ENCODE measurements at places on chromosomes 4 and X. TPM values are rescaled to one million over a fixed set of nuclear protein-coding genes. Genes with fewer than 3 reads are reported as not detected.

The ZCCHC18 gene
- 2.0 TPM for total RNA-seq

The SLC4A4 gene
- total RNA-seq, result 3.7 TPM

The TRIM75 gene
- total RNA-seq, result not detected

The HTR2C gene
- total RNA-seq, result 0.66 TPM

The C4orf36 gene
- 0.66 TPM for total RNA-seq

The TREX2 gene
- 3.5 TPM for total RNA-seq

The PPP1R2C gene
- not detected for total RNA-seq

The RENBP gene
- total RNA-seq, result 13.7 TPM

The NAP1L3 gene
- 3.3 TPM for total RNA-seq

The MSANTD1 gene
- 2.0 TPM for total RNA-seq

The BEX5 gene
- 3.9 TPM for total RNA-seq

The SLC10A7 gene
- 9.8 TPM for total RNA-seq

The TRMT10A gene
- 2.9 TPM for total RNA-seq

The SHROOM2 gene
- 3.7 TPM for total RNA-seq

The SLC9B1 gene
- total RNA-seq, result 4.2 TPM

The PPARGC1A gene
- 5.9 TPM for total RNA-seq

The SLC7A11 gene
- 0.22 TPM for total RNA-seq

The MAGEB1 gene
- total RNA-seq, result not detected

The PWWP3B gene
- total RNA-seq, result 16.0 TPM

The PTPN13 gene
- 88.3 TPM for total RNA-seq

The SLC34A2 gene
- total RNA-seq, result not detected

The TRO gene
- 14.4 TPM for total RNA-seq

The SEC31A gene
- total RNA-seq, result 174 TPM

The ITIH6 gene
- total RNA-seq, result not detected

The FAT4 gene
- total RNA-seq, result 22.7 TPM

The IGSF1 gene
- 10.8 TPM for total RNA-seq

The ALAS2 gene
- 0.30 TPM for total RNA-seq

The TLR3 gene
- total RNA-seq, result 3.9 TPM

The DCUN1D4 gene
- total RNA-seq, result 80.4 TPM

The GAGE2A gene
- total RNA-seq, result not detected

The ETDA gene
- not detected for total RNA-seq

The GPR173 gene
- total RNA-seq, result 5.4 TPM

The RNF212 gene
- 12.3 TPM for total RNA-seq

The SPANXA1 gene
- total RNA-seq, result not detected

The SH3BP2 gene
- 70.5 TPM for total RNA-seq

The MAGEA4 gene
- total RNA-seq, result not detected

The PNMA5 gene
- total RNA-seq, result not detected

The GRIA2 gene
- total RNA-seq, result 21.6 TPM
